ENCODE measurements at places on chromosomes 1 and 21.

DNA sequence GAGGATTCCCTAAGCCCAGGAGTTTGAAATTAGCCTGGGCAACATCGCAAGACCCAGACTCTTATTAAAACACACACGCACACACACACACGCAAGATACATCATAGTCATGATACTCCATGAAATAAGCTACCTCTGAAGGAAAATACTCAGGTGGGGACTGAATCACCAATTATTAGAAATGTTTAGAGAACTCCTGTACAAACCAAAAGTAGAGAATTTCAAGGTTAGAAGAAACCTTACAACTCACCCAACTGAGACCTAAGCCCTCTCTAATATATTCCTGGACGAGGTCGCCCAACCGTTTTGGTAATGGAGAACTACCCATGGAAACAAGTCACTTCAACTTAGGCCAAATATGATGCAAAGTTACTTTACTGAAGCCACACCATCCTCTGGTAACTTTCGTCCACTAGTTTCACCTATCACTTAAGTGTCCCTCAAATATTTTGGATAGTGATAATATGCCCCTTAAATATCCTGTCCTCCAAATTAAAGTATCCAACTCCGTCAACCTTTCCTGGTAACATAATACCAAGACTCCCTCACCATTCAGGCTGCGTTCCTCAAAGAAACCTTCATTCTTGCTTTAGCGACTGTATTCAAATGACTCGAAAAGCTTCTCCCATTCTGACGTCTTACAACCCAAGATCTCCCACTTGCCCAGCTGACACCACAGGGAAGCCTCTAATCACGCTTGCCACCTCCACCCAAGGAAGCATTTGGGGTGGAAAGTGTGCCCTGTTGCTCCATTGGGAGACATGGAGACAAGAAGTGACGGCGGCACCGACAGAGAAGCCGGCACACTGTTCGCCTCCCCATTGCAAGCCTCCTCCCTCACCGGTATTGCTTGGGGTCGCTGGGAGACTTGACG, 856 bp downstream of the NRDC start:
- DNase-seq = no peak

GRCh38 chr1:155226188-155226909, 17.9 kb downstream of the MTX1 start:
- DNase-seq = no peak

DNA sequence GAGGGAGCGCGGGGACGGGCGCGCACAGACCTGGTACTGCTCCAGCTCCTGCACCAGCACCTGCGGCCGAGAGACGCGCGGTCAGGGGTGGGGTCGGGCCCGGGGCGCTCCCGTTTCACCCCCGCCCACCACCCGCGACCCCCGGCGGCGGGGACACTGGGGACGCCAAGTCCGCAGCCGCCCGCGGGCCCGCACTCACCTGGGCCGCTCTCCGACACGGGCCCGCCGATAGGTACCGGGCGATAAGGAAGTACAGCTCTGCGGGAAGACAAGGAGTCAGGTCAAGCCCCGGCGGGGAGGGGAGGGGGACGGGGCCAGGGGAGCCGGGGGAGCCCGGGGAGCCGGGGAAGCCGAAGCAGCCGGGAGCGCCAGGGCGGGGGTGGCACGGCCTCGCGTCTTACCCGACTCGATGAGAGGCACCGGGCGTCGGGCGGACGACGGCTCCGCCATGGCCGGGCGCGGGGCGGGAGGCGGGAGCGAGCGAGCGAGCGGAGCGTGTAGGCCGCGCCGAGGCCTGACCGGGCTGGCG, 326 bp downstream of the BRWD1 start:
- no peak for DNase-seq

GRCh38 chr21:44408226-44408625, 47.1 kb upstream of the LRRC3 start:
- DNase-seq = no peak

DNA sequence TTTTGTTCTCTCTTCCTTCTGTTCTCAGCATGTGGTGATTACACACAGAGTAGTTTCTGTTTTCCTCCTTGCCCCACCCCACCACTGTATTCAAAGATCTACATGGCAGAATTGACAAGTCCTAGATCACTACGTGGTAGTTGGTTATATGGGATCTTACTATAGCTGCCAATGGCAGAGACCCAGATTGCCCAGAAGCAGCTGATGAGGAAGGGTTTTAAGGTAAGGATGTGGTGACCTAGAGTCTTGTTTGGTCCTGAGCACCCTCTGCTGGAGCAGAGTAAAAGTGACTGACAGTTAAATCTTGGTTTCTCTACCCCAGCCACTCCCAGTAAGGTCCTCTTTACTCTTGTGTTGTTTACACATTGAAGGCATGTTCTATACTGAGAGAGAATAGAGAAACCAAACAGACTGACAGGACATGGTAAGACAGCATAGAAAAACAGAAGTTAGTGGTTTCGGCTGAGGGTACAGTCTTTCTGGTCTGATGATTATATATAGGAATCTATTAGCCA, 22.8 kb upstream of the STRIP1 start:
- DNase-seq = no peak

DNA sequence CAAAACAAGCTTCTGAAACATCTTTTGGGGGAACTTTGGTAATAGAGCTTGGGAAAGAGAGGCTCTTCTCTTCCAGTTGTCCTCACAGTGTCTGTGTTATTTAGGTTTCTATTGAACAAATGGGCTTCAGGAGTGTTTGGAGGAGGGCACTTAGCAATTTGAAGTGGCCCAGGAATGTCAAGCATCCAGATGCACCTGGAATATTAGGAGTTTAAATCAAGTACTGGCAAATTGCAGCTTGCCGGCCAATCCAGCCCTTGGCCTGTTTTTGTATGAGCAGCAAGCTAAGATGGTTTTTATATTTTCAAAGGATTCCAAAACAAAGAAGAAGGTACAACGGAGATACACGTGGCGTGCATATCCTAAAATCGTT, 94.7 kb downstream of the CCDC185 start:
- DNase-seq = no peak

DNA sequence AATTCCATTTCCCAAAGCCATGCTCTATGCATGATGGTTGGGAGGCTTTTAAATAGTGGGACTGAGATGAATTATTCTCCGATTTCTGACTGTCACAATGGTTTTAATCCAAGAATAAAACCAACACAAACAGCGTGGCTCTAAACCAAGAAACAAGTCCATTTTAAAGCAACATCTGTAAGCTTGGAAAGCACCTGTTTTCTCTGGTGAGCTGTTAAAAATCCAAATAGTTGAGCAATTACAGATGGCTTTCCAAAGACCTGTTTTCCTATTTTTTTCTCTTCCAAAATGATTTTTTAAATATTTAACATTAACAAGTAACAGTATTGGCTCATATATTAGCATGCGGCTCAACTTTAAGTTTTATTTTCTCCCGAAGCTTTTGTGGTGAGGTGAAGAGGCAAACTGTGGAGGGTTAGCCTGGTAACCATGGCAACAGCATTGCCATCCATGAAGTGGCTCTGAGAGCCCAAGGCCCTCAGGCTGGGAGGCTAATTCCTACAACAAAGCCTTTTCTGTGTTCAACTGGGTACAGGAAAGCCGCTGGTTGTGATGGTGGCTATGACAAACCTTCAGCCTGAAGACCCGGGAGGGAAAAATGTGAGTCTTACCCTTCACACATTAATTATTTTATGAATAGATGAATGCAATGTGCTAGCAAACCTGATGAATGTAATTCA, 56.7 kb upstream of the B3GALT5 start:
- DNase-seq = no peak

DNA sequence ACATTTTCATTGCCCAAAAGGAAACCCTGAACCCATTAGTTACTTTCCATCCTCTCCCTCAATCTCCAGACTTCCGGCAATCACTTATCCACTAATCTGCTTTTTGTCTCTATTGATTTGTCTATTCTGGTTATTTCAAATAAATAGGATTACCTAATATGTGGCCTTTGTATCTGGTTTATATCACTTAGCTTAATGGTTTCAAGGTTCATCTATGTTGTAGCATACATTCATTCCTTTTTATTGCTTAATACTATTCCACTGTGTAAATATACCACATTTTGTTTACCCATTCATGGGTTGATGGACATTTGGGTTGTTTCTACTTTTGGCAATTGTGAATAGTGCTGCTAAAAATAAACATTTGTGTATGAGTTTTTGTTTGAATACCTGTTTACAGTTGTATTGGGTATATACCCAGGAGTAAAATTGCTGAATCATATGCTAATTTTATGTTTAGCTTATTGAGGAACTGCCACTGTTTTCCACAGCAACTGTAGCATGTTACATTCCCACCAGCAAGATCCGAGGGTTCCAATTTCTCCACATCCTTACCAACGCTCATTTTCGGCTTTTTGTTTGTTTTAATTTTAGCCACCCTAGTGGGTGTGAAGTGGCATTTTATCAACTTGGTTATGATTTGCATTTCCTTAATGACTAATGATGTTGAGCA, 2.5 kb upstream of the SLC25A44 start:
- DNase-seq = no peak

- no peak for DNase-seq
Measured at GRCh38 chr21:38725196-38726157, 80.3 kb upstream of the ETS2 start.

GRCh38 chr1:17276568-17276967, 27.7 kb downstream of the PADI3 start:
- DNase-seq = no peak

GRCh38 chr1:153262070-153262366, 2.5 kb downstream of the LORICRIN start:
- DNase-seq = no peak

- no peak for DNase-seq
Measured at GRCh38 chr1:247266053-247266452, 10.2 kb downstream of the VN1R5 start.

DNA sequence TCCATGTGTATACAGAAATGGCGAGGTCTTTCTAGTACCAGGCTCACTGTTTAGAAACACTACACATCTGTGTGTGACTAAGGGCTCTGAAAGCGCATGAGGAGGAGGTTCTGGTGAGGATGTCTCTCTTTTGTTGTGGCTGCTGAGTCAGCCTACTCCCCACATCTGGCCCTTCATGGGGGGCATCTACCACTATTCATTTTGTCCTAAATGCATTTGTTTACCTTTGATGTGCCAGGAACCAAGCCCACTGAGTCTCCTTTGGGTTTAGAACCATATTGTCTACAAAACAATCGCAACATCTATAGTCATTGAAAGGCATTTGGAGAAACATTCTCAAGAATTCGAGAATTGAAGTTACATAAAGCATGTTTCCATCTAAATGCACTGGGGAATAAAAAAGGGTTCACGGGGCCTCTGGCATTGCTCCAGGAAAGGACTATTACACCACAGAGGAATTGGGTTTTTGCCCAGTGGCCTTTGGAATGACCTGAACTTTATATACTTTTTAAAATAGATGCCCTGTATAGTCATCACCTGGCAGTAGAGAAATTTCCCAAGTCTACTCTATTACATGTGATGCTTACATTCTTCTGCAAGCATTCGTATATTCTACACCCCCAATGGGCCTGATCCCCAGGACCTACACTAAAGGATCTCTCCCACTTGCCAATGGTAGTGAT, 35.1 kb upstream of the ADORA3 start:
- no peak for DNase-seq

DNA sequence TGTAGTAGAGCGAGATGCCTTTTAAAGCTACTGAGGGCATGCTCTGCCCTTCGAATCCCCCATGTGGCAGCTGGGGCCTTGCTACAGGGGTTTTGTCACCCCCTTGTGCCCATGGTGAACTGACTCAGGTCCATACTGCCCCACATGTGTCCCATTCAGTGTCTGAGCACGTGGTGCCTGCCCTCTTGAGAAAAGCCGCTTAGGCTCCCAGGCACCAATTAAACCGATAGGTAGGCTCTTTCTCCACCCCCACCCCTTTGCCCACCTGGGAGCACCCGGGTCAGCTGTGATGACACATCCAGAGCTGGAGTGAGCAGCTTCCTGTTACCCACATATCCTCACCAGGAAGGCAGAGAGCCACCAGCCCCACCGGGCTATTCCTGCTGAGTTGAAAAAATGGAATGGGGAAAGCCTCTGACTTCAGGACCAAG, 30.5 kb downstream of the TMCC2 start:
- DNase-seq = no peak

- no peak for DNase-seq
Measured at GRCh38 chr1:197341626-197342025, 73.6 kb downstream of the CRB1 start.

GRCh38 chr1:114102136-114102535, 51.5 kb downstream of the SYT6 start:
- DNase-seq = no peak

DNA sequence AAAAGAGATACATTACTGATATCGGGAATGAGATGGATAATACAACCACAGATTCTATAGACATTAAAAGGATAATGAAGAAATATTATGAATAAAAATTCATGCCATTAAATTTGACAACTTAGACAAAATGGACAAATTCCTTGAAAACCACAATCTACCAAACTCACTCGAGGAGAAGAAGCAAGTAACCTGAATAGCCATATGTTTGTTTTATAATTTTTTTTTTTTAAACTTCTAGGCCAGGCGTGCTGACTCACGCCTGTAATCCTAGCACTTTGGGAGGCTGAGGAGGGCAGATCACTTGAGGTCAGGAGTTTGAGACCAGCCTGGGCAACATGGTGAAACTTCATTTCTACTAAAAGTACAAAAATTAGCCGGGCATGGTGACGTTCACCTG, 327.9 kb downstream of the VAV3 start:
- no peak for DNase-seq

GRCh38 chr1:204014336-204014735, 58.6 kb upstream of the SOX13 start:
- no peak for DNase-seq

DNA sequence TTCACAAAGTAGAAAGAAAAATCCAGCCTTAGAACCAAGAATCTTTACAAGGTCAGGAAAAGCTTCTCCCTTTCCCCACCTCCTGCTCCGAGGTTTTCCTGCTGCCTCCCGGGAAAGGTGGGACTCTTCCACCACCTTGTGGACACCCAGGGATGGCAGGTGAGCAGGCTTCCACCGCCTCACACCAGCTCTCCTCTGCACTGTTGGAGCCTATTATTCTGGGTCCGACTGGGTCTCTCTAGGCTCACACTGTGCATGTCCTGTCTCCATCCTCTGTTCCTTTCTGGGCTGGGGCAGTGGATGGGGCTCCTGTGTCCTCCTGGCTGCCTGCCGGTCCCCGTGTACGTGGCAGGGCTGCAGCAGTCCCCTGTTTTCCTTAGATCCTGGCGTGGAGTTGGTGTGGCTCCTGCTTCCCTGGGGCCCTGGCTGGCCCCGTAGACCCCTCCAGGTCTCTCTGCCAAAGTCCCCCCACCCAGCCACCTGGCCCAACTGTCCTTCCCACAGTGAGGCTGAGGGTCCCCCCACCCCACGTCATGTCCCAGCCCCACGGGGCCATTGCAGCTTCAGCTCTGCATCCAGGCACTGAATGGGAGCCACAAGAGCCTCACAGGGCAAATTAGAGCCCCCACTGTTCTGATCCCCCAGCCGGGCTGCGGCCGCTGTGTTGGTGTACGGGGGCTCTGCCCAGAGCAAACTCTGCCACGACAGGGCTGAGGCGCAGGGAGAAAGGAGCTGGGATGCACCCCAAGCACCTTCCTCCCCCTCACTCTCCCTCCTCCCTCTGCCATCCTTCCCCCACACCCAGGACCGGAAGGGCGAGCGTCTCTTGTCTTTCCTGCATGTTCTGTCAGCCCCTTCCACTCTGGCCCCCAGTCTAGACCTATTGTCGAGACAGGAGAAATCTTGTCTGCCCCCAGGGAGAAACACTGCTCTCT, 3.3 kb upstream of the SLC45A1 start:
- no peak for DNase-seq
